ENCODE measurements at places on chromosomes 13 and 19.

DNA sequence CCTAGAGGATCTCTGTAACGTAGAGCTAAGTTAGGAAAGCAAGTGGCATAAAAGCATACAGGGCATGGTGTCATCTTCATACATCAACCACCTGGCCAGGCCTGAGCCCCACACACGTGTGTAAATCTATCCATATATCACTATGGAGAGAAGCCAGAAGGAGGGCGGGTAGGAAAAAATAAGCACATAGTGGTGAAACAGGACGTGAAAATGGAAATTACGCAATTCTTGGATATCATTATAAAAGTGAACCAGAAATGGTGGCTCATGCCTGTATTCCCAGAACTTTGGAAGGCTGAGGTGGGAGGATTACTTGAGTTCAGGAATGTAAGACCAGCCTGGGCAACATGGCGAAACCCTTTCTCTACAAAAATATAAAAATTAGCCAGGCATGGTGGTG, 43.4 kb downstream of the PDCD5 start:
- DNase-seq: no peak

- peak; percentile 22 for DNase-seq
These were observed 14.7 kb downstream of the ELL start for GRCh38 chr19:18507021-18507726.

- no peak for DNase-seq
These were observed 141.6 kb downstream of the FGF14 start for GRCh38 chr13:102260256-102260655.

DNA sequence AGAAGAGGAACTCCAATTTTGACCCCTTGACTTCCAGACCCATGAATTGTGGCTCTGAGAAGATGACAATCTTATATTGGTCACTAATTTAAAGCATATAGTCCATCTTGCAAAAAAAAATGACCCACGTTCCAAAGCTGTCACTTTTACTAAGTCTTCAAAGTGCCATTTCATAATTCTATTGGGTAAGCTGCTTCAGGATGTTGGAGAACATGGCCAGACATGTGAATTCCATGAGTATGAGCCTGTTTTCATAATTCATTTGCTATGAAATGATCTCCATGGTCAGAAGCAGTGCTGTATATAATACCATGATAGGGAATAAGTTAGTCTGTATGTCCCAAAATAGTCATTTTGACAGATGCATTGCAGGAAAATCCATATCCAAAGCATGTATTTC, 1787.3 kb downstream of the SLITRK5 start:
- no peak for DNase-seq

DNA sequence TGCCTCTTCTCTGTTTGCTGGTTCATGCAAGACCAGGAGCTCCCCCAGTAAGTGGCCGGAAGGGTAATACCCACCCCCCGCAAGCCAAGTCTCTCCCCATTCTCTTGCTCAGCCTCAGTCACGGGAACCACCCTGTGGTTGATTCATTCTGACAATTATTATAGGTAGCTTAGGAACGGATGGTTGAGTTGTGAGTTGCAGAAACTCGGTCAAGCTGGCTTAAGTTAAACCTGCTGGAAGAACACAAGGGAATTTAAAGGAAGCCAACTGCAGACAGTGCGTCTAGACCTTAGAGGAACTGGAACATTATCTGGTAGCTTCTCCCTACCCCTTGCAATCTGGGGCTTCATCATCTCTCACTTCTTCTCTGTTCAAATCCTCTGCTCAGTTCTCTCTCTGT, 8.9 kb downstream of the FPR1 start:
- DNase-seq: no peak

GRCh38 chr19:1274852-1275259, 474 bp upstream of the FAM174C start:
- no peak for DNase-seq

DNA sequence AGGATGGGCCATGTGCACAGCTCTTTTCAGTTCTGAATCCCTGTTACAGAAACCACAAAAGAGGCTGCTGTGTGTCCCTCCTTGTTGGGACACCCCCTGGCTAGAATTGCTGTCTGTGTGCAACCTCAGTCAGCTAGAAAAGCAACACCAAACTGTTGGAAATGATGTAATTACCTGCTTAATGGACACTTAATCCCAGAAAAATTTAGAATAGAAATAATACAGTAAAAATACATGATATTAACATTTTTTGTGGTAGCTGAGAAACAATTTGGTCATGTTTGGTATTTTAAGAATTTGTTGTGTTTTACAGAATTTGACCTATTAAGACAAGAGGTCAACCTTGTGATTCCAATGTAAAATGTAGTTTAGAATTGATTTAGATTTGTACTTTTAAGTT, 46.8 kb downstream of the FAM124A start:
- DNase-seq: no peak

DNA sequence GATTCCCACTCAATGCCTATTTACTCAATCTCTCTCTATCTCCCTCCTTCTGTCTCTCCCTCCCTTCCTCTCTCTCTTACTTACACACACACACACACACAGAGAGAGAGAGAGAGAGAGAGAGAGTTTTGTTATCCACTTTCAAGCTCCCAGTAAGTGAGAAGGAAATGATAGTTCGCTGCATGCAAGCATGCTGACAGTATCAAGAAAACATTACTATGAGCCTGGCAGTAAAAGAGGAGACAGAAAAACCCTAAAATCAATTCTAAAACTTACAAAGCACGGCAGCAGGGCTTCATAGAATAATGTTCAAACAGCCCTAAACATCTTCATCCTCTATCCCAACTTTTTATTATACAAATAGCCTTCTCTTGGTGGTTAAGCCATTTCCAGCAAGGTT, 171.9 kb downstream of the FOXO1 start:
- DNase-seq: no peak

DNA sequence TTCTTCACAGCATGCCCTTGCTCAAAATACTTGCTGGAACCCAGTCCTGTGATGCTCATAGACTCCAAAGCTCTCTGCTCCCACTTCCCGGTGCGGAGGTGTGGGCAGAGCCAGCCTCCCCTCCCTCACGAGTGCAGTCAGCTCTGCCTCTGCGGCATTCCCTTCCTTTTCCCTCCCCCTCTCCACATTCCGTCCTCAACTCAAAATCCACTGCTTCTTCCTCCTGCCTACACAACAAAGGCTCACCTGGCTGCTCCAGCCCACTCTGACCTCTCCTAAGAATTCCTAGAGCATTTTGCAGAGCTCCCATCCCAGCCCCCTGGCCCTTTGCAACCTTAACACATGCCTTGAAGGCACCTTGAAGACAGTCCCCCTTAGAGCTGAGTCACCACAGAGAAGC, 527.9 kb downstream of the MYO16 start:
- DNase-seq: no peak

DNA sequence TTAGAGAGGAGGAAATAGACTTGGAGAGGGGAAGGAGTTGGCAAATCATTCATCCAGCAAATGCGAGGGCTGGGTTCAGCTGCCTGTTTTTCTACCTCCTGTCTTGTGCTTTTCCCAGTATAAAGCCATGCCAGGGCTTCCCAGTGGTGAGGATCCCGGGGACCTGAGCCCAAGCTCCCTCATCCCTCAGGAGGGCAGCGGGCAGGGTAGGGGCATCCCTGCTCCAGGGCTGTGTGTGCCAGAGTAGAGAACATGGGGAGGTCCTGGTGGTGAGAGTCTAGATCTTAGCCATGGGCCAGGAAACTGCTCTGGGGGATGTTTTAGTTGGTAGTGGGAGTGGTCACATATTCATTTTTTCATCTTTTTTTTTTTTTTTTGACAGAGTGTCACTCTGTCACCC, 43.6 kb downstream of the GPR12 start:
- DNase-seq: no peak

DNA sequence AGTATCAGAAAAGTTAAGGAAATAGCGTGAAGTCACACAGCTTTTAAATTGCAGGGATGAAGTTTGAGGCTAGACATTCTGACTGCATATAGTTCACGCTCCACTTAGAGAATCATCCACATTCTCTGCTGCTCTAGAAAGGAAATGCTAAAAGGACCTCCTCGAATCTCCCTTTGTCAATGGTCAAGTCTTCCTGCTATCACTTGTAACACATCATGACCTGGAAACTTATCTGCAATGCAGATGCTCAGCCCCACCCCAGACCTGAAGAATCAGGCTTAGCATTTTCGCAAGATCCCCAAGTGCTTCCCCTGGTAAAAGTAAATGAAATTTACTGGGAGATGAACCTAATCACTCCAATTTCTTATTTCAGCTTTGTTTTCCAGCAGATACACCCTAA, 372.1 kb downstream of the LIG4 start:
- no peak for DNase-seq

GRCh38 chr19:48401287-48401686, 7.8 kb downstream of the GRIN2D start:
- no peak for DNase-seq

- DNase-seq: peak; percentile 56
These were observed 87.2 kb downstream of the SLC7A1 start for GRCh38 chr13:29508130-29508875.

DNA sequence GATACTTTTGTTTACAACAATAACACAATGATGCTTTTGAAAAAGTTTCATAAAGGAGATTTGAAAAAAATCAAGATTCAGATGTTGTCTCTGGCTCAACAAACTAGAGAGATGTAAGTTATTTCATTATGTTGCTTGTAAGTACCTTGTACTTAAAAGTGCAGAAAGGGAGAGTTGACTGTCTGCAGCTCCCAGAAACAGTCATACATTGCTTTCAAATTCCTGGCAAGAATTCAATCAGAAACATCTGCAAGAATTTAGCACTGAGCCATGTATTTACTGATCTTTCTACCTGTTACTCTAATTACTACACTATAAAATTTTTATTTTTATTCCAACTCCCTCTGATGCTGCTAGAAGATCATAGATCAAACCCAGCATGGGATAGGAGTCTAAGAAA, 1261.3 kb upstream of the SPRY2 start:
- no peak for DNase-seq

DNA sequence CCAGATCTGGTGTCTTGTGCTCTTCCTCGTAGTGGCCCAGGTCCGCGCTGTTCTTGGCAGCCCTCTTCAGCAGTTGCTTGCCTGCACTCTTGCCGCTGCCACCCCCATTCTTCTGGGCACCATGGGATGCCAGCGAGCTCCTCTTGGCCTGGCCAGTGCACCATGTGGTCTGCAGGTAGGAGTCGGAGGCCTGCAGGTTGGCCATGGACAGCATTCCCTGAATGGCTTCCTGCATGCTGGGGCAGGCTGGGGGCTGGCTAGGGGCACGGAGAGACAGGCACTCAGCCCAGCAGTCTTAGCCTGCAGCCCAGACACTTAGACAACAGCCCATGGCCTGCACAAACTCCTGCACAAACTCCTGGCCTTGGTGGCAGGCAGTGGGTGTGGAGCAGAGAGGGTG, 234.9 kb downstream of the TUBA3C start:
- no peak for DNase-seq

DNA sequence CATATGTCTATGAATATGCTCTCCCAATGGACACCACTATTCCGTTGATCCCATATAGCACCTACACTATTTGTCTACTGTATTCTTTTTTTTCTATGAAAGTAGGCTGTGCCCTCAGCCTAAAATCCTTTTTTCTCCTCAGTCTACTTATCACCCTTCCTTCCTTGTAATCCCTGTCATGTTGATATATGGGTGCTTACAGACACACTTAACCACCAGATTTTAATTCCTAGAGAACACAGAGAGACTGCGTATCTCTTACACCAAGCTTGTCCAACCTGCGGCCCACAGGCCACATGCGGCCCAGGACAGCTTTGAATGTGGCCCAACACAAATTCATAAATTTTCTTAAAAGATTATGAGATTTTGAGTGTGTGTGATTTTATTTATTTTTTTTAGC, 101.1 kb downstream of the ZAR1L start:
- no peak for DNase-seq

Measured in stimulated activated naive CD4-positive, alpha-beta T cell treated with Interleukin-2 at 50 U/mL for 16 hours (primary cell).